Activated CD4-positive, alpha-beta T cell treated with anti-CD3 and anti-CD28 coated beads for 36 hours (primary cell): ENCODE measurements at places on chromosomes 11 and 22. TPM values are rescaled to one million over a fixed set of nuclear protein-coding genes. Genes with fewer than 3 reads are reported as not detected.

GRCh38 chr11:69280994-69281393, 13.0 kb upstream of the MYEOV start:
- no peak for DNase-seq

- no peak for DNase-seq
These were observed 13.1 kb downstream of the CABP7 start for GRCh38 chr22:29732883-29733282.

DNA sequence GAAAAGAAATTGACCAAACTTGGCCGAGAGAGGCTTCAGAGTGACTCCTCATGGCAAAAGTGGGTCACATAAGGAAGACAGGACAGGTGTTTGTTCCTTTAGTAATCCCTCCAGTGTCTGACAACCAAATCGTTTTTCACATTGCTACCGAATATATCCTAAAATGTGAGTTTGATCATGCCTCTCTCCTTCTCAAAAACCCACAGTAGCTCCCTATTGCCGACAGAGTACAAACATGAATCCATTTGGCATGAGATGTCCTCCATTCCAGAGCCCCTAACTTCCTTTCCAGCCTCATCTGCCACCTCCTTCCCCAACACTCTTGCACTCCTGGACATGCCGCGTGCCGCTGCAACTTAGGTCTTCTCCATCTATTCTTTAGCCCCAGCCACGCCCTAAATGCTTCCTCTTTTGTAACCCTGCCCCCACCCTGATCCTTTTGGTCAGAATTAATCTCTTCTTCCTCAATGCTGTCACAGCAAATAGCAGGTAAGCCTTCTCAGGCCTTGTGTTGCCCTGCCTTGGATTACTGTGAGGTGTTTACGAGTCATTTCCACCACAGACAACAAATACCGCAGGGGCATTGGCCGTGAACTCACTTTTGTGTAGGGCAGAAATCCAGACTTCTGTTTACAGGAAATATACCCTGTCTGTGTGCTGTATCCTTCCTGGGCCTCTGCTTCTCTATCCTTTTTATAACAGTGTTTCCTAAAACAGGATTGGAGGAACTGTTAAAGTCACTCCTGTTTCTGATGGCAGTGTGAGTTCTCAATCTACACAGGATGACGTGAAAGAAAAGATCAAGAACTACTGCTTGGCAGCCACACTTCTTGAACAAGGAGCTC, 66.0 kb upstream of the FTH1 start:
- DNase-seq, result no peak

The MCHR1 gene
- not detected for total RNA-seq
